SIG-M5 (cell line): ENCODE measurements at places on chromosomes 16 and 17.

- no peak for DNase-seq
These were observed 45.6 kb downstream of the CHD9NB start for GRCh38 chr16:53007095-53007494.

DNA sequence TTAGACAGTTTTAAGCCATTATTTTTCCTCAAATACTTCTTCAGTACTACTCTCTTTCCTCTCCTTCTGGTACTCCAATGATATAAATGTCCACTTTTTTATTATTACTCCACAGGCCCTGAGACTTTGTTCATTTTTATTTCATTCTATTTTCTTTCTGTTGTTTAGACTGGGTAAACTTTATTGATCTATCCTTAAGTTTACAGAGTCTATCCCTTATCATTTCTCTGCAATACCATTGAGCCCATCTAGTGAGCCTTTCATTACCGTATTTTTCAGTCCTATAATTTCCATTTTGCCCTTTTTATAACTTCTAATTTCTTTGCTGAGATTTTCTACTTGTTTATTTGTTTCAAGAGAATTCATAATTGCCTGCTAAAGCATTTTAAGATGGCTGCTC lies 193.7 kb downstream of the TOX3 start:
- no peak for DNase-seq

- no peak for DNase-seq
These were observed 30.7 kb upstream of the ICAM2 start for GRCh38 chr17:64051153-64051552.

GRCh38 chr17:81210868-81211267 lies 11.9 kb downstream of the CEP131 start:
- no peak for DNase-seq

DNA sequence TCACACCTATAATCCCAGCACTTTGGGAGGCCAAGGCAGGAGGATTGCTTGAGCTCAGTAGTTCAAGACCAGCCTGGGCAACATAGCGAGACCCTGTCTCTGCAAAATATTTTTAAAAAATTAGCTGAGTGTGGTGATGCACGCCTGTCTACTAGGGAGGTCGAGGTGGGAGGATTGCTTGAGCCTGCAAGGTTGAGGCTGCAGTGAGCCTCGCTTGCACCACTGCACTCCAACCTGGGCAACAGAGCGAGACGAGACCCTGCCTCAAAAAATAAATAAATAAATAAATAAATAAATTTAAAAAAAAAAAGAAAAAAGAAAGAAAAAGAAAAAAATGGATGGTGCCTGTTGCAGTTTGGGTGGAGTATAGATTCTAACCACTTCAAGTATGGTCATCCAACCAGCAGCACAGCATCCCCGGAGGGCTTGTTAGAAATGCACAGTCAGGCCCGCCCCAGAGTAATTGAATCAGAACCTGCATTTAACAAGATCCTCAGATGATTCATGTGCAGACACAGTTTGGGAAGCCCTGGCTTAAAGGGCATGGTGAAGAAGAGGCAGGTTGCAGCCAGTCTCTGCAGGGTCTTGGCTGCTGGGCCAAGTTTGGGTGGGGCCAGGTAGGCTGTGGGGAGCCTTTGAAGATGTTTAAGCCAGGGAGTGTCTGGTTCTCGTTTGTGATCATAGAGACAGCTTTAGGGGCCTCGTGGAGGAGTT lies 40.8 kb downstream of the MRC2 start:
- no peak for DNase-seq

DNA sequence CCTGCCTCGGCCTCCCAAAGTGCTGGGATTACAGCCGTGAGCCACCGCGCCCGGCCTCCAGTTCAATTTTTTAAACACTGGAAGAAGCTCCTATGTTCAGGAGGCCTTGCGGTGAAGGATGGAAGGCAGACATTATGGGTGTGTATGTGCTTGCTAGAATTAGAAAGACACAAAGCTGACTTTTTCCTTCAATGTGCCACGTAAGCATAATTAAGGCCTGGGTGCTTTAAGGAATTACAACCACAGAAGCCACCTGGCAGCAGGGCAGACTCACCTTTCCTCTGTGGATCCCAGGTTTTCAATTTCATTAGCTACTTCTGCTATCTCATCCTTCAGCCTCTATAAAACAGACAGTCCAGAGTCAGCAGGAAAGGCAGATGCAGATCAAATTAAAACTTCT lies 74.2 kb downstream of the CYTH1 start:
- DNase-seq = no peak

GRCh38 chr16:72837846-72838585 lies 209.9 kb downstream of the ZFHX3 start:
- no peak for DNase-seq

DNA sequence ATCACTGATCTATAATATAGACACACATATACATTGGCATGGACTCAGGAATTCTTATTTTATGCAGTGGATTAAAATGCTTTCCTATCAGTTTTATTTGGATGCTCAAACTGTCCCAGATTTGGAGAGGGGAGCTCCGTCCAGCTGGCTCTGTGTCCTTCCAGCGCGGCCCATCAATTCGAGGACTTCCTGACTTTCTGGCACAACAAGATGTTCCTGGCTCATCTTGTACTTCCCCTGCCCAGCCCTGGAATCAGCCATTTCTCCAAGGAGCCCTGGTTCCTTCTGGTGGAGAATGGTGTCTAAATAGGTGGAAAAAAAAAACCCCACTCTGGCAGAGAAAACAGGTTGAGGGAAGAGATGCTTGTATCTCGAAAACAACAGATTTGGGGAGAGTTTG lies 94.5 kb downstream of the CRISPLD2 start:
- no peak for DNase-seq

DNA sequence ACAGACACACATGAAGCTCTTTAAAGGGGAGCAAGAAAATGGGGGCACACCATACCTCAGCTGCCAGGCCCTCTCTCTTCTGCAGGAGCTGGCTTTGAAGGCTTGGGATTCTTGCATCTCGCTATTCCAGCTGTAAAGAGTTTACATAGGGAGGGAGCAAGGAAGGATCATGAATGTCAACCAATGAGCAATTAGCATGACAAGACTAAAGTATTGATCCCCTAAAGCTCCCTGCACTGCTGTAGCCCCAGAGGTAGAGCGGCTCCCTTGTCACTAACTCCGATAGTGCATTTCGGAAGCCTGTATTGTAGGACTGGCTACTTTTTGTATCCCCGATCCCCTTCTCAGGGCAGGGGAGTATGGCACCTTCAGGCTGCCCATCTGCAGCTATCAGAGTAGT lies 113.4 kb upstream of the PMFBP1 start:
- DNase-seq = no peak

DNA sequence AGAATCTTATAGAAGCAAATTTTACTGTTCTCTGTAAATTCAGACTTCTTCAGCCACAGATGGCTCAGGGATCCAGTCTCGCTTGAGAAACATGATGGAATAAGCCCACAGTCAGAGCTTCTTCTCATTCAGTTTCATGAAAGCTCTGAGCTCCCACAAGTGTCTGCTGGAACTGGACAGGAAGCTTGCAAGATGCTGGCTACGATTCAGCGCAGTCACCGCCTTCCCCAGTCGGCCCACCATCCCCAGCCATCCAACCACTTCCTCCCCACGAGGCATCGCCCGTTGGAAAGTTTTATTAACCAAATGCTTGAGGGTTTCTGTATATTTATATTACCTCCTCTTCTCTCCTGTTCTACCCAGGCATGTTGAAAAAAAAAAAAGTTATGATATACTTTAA lies 171.7 kb downstream of the ZFHX3 start:
- DNase-seq = no peak

DNA sequence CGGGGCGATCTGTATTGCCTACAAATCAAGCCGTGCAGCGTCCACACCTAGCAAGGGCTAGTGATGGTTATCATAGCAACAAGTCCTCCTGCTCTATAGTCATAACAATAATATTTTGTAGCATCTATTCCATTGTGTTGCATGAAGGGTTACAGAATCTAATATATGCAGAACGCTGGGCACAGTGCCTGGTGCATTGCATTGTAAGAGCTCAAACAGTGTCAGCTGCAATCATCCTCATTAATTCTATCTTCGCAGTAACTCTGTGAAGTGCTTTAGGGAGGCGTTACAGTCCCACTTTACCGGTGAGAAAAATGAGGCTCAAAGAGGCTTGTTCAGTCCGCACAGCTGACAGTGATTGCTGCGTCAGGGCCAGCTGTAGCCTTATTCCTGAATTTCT lies 149.4 kb downstream of the RBFOX1 start:
- DNase-seq = no peak
